EH (cell line): ENCODE measurements at places on chromosomes 7 and 10.

GRCh38 chr10:105797234-105797890, 1156.3 kb downstream of the SORCS3 start:
- DNase-seq: peak; percentile 16

- DNase-seq: no peak
Observed at GRCh38 chr7:105611856-105612775, 30.8 kb upstream of the EFCAB10 start.

DNA sequence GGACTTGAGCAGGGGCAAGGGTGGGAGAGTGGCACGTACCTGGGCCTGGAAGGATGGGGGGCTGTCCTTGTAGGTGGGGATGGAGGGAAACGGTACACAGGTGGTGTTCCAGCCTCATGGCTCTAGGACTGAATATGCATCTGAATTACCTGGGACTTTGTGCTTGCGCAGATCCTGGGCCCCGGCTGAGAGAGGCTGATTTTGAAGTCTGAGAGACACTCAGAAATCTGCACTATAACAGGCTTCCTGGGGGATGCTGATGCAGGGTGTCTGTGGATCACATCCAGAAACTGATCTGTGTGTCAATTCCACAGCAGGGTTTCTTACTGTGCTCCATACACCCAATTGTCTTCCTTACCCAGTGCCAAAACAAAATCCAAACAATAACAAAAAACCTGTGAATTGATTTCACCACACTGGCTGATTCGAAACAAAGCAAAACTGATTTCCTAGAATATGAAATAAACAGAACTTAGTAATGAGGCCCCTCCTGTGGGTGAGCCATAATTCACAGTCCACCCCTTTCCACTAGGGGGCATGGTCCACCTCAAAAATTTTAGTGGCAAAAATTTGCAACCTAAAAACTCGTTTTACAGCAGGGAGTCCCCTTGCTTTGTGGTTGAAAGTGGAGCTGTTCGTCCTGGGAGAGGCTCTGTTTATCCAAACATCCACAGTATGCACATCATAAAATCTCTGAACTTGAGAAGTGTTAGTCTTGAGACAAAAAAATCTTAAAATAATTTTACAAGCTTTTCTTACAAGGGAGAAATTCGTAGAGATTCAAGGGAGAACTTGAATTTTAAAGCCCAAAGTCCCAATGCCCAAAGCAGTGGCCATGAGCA, 32.0 kb upstream of the PLEKHA1 start:
- peak; percentile 71 for DNase-seq

- peak; percentile 34 for DNase-seq
Observed at GRCh38 chr7:110940756-110941155, 150.2 kb upstream of the LRRN3 start.

DNA sequence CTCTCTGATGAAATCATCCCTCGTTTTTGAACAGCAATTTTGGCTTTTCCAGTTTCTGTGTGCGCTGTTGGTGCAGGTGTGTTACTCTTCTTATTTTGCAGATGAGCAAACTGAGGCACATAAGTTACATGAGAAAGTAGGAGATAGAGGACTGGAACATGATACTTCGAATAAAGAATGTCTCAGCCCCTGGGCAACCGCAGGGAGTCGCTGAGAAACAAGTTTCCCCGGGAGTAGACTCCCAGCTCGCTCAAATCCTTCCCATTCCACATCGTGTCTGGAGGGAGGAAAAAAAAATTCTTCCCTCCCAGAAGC, 18.0 kb downstream of the MXI1 start:
- no peak for DNase-seq

DNA sequence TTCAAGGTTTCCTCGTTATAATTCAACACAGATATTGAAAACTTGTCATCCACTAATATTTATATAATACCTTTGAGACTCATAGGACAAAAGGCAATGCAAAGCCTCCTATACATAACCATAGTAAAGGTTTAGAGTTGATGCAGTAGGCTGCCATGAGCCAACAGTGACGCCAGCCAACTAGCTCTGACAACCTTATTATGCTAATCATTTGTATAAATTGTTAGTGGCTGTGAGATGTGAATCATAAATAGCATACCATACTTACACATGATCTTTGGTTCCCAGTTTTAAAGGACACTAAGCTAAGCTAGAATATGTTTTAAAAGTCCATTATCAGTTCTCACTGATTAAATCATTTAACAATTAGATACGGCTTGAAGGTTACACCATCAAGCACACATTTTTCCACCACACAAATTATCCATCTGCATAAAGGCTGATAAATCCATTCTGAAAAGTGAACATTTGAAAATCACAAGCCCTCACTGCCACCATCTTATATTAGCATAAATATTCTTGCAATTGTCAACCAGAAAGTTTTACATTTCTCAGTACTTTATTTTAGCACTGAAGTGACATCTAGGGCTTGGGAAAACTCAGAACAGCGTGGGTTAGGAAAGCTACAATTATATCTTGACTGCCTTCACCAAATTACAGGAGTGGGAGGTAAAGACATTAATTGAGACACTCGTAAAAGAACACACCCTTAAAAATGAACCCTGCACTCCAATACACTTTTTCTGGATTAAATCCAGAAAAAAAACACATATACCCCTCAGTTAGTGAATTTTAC, 30.7 kb downstream of the COA1 start:
- peak; percentile 53 for DNase-seq

DNA sequence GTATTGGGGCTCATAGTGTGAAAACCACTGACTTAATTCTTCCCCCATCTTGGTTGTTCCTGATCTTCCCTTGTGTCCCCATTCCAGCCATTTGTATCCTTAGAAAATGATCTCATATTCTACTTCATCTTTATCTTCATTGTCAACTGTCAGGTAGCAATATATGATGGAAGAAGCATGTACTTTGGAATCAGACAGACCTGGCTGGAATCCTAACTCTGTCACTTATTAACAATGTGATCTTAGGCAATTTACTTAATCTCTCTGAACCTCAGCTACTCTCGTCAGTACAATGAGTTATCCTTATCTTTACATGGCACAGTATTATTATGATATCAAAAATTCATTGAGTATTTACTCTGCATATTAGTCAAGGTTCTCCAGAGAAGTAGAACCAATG, 10.1 kb downstream of the CFTR start:
- DNase-seq: no peak

GRCh38 chr10:118584181-118584954, 11.1 kb downstream of the PRLHR start:
- DNase-seq: peak; percentile 82

GRCh38 chr10:67046507-67046906, 120.7 kb downstream of the LRRTM3 start:
- no peak for DNase-seq

DNA sequence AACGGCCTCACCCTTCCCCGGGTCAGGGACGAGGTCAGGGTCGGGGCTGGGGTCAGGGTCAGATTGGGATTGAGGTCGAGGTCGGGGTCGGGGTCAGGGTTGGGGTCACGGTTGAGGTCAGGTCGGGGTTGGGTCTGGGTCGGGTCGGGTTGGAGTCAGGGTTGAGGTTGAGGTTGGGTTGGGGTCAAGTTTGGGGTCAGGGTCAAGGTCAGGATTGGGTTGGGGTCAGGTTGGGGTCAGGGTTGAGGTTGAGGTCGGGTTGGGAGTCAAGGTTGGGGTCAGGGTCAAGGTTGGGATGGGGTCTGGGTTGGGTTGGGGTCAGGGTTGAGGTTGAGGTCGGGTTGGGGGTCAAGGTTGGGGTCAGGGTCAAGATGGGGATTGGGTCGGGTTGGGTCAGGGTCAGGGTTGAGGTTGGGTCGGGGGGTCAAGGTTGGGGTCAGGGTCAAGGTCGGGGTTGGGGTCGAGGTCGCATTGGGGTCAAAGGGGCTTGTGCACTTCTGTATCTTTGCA, 131.4 kb downstream of the VIPR2 start:
- DNase-seq: no peak

- no peak for DNase-seq
Observed at GRCh38 chr10:88491314-88491713, 91.8 kb downstream of the RNLS start.

DNA sequence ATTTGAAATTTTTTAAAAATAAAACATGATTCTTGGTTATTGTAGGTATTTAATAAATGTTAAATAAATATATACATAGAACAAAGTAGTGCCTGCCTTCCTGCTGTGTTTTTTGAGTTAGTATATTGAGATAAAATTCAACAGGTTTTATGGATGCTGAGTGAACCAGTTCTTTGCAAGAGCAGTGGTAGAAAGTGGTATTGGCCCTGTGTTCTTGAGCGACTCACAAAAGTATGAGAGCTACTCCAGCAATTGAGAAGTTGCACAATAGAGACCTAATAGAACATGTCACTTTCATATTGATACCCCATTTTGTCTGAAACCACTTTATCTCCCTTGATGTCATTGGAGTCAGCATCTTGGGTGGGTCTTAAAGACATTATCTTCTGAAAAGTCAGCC, 32.6 kb upstream of the GJD4 start:
- DNase-seq: no peak

DNA sequence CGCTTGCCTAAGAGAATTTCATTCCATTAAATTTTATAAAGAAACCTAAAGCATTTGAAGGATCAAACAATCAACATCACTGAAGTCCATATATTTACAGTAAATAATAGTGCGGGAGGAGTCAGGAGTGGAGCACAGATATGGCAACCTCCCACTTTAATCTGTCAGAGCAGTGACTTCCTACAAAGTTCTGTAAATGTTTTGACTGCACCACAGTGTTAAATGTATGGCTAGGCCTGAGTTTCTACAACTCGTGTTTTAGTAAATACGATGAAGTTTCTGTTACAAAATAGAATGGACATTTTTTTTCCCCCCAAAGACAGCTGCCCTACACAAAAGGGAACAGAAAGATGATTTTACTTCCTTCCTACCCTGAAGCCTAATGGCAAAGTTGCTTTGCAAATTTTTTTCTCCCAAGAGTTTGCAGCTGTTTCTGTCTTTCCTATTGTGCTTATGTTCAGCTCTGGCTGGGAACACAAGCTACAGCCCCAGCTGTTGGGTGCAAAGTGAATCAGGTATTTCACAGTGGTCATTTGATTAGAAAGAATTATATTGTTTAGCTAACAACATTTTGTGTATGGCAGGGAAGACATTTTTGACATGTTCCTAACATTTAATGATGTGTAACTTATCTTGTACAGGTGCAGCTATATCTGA, 62.1 kb downstream of the MET start:
- DNase-seq: no peak
